ENCODE measurements at places on chromosomes 3 and 15.

- DNase-seq, result no peak
Measured at GRCh38 chr3:187243933-187244524, 46.7 kb downstream of the RTP1 start.

DNA sequence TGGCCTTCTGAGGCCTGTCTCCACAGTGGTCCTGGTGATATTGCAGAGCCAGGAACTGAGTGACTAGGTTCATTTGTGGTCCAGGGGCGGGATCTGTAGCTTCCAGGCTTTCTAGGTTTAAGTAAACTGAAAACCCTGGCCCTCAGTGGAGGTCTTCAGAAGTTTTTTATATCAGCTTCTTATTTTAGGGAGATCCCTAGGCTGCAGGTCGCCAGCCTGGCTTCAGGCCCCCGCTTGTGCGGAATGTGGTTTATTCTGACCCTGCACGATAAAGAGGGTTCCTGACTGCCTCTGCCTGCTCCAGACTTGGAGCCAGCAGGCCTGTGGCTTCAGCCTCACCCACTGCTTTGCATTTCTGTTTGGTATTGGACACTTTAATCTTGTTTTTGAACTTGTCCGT is 133.9 kb upstream of the PLXNA1 start:
- no peak for DNase-seq

DNA sequence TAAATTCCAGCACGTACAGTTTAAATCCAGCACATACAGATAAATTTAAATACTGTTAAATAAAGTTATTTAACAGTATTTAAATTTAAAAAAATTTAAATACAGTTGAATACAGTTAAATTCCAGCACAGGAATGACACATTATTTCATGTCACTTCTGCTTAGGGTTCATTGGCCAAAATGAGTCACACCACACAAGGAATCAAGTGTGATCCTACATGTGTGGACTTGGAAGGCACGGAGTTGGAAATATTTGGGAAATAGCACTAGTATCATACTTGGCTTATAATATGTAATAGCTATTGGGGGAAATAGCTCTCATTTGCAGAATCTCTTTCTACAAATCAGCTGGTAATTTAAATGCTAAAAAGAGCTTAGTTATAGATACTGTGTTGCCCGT is 10.6 kb downstream of the RAB7A start:
- no peak for DNase-seq

DNA sequence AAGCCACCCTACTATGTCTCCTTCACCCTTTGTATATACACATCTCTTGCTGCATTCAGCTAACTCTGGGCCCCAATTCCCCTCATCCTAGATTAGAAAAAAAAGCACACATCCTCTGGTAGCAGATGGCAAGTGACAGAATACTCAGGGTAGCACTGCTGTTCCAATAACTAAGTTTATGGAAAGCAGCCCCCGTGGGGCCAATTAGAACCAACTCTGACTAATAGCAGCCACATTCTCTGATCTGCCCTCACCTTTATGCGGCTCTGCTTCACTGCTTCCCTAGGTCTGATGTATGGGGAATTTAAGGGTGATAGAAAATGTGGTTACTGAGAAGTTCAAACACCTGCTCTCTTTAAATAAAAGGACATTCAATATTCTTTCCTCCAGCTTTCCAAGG is 74.9 kb upstream of the SETMAR start:
- peak; percentile 48 for DNase-seq
